ENCODE measurements at places on chromosomes 7 and 10. TPM values are rescaled to one million over a fixed set of nuclear protein-coding genes. Genes with fewer than 3 reads are reported as not detected.

The CDK5 gene
- 37.3 TPM for total RNA-seq

The TSPAN33 gene
- 4.7 TPM for total RNA-seq

The EBF3 gene
- 0.31 TPM for total RNA-seq

DNA sequence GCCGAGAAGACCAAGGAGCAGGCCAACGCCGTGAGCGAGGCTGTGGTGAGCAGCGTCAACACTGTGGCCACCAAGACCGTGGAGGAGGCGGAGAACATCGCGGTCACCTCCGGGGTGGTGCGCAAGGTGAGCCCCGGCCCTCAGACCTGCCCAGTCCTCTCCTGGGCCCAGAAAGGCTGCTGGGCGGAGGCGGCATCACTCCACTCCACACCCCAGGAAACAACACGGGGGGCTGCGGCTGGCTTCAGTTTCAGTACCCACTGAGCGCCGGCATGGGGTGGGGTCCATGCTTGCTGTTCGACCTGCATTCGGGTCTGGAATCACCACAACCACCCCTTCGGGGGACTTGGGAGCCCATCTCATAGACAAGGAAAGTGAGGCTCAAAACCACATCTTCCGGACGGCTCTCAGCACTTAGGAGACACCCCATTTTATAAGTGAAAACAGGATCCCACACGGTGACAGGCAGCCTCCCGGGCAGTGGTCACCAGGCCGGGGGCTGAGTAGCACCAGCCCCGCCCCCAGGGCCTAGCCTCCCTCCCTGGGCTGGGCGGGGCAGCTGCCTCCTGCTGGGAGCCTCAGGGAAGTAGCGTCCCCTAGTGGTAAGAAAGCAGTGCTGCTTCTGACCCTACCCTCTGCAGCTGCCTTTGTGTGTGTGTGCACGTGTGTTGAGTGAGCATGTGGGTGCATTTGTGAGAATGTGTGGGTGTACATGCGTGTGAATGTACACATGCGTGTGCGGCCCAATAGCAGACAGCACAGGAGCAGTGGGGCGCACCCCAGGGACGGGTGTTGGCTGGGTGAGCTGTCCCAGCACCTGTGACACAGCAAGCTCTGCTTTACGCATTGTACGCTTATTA is 1.8 kb downstream of the SNCG start:
- DNase-seq, result no peak

DNA sequence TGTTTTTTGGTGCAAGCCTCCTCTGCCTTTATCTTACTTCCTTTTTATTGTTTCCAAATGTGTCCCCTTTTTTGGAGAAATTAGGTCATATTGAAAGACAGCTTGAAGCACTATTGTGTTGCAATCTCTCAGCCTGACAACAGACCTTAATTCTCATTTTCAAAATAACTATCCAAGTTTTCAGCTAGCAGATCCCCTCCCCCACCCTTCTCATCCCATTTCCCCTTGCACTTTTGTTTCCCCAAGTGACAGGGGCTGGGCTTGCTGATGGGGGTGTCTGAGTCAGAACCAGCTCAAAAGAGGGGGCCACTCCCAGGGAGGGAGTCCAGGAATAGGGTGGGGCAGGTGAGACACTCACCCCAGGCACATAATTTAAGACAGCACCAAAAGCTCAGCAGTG is 75.3 kb downstream of the MKI67 start:
- DNase-seq, result no peak

DNA sequence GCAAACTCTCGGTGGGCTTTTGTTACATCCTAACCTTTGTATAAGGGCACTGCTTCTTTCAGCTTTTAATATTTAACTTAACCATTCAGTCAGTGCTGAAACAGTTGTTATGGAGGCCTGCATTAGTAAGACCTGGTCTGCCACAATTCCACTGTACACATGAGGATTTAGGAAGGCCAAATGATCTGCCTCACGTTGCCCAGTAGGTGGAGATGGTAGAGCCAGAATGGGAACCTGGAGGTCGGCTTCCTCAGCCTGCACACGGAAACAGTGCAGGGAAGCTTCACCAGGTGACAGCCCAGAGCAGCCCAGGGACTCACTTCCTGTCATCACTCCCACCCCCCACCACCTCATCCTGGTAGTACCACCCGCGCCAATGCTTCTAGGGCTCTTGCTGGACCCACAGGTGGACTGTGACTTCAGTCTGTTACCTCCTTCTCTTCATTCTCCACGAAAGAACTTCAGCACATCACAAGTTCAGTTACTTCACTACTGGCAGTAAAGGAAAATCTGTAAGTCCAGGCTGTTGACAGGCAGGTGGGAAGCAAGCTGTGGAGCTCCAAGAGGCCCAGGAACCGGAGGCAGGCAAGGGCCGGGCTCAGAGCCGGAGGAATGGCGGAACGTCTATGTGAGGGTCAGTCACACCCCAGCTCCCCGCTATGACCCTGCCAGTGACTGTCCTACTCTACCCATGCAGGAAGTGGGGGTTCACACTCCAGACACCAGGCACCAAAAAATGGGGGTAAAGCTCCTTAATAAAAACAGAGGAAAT is 480.3 kb upstream of the C7orf33 start:
- DNase-seq, result no peak

The GPR37 gene
- total RNA-seq, result 24.3 TPM

Measured in occipital lobe (tissue), 3 donors.